WTC11 (cell line): ENCODE measurements at places on chromosomes 11 and 22.

DNA sequence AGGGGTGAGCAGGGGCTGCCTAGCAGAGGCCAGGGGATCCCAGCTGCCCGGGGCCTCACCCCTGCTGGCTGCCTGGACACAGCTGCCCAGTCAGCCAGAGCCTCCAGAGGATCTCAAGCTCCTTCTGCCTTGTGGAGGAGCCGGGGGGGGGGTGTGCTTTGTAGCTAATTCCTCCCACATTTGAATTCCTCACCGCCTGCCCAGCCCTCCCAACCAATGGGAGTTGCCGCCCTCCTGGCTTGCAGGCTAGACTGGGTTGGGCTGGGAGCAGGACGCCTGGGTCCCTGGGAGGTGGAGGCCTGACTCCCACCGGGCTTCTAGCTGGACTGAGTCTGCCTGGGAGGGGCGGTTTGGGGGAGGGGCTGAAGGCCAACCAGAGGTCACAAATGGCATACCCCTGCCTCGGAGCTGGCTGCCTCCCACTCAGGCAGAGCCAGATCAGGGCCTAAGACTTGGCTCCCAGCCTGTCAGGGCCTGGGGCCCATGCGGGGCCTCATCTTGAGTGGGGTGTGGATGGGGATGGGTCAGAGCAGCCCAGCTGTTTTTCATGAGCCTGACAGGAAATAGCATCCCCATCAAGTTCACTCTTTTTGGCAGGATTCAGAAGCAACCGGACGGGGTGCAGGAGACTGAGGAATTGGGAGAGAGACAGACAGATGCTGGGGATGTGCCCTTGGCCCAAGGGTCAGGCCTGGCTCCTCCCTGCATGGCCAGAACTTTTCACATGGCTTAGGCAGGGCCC is 29.2 kb upstream of the PDE2A start:
- no peak for DNase-seq

- DNase-seq: no peak
These were observed 65.9 kb upstream of the BLID start for GRCh38 chr11:122181893-122182292.

DNA sequence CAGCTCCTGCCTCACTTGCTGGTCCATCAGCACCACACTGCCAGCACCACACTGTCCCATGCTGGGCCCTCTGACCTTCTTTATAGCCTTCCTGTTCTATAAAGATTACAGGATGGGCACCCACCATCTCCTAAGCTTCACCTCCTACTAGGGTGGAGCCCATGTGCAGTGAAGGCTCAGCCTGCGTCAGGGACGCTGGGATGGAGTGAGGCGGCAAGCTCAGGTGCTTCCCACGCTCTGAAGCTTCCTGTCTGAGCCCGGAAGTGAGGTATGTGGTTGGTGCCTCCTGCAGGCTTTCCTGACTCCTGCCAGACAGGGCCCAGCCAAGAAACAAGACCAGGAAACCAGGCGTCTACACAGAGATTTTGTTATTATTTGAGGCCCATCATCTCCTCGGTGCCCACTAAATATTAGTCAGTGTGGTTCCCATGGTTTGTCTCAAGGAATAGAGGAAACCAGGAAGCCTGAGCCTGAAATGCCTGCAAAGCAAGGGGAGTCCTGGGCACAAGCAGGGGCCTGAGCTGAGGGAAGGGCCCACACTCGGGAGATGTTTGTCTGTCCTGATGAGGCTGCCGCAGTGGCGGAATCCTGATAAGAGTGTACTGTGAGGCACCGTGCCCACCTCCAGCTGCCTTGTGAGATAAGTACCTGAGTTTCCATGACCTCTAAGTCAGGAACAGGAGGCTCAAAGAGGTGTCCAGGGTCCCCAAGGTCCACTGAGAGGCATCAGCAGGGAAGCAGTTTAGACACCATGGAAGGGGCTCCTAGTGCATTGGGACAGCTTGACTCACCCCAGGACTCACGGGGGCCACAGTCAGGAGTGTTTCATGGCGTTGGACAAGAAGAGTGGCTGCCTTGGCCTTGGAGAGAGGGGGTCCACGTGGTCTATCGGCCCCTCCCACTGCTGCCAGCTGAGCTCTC is 22.0 kb downstream of the RSPH14 start:
- no peak for DNase-seq

DNA sequence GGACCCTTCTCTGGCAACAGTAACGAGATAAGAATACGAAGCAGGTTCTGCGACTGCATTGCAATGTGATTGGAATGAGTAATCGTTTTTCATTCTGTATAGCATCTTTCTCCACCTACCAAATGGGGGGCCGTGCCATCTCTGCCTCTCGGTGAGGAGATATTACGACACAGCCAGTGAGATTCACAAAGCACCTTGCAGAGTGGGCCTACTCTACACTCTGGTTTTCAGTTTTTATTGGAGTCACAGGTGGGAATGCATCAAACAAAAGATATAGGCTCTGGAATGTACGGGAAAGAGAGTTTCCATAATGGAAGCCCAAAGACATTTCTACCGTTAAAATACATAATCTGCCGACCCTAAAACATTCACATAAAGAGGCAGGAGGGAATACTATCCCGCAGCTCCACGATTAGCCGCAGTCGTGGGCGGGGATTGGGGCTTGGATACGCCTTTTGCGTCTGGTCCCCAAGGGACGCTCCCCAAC is 423 bp upstream of the RTN3 start:
- no peak for DNase-seq

DNA sequence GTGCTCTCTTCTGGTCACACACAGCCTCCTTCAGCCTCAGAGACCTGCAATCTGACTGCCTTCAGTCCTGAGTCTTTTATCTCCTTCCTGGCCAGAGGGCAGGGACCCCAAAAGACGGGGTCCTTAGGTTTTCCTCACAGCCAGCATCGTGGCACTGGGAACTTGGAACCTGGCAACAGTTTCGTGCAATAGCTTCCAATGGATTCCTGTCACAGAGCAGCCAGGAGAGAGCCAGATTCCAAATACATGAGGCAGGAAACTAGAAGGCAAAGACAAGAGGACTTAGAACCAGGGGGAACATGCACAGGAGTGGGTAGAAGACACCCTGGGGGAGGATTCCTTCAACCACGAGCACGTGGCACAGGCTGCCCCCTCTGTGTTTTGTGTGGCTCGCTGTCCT is 48.6 kb downstream of the C11orf91 start:
- DNase-seq: no peak
